Posterior vena cava (tissue), 2 donors: ENCODE measurements at places on chromosomes 12 and 14. TPM values are rescaled to one million over a fixed set of nuclear protein-coding genes. Genes with fewer than 3 reads are reported as not detected.

The C12orf54 gene
- not detected for total RNA-seq

The SMIM41 gene
- 0.19 TPM for total RNA-seq

The TSPAN31 gene
- 20.1 TPM for total RNA-seq

The PROX2 gene
- total RNA-seq = not detected

The ADAMTS20 gene
- total RNA-seq = not detected

The AMN gene
- 0.10 TPM for total RNA-seq

DNA sequence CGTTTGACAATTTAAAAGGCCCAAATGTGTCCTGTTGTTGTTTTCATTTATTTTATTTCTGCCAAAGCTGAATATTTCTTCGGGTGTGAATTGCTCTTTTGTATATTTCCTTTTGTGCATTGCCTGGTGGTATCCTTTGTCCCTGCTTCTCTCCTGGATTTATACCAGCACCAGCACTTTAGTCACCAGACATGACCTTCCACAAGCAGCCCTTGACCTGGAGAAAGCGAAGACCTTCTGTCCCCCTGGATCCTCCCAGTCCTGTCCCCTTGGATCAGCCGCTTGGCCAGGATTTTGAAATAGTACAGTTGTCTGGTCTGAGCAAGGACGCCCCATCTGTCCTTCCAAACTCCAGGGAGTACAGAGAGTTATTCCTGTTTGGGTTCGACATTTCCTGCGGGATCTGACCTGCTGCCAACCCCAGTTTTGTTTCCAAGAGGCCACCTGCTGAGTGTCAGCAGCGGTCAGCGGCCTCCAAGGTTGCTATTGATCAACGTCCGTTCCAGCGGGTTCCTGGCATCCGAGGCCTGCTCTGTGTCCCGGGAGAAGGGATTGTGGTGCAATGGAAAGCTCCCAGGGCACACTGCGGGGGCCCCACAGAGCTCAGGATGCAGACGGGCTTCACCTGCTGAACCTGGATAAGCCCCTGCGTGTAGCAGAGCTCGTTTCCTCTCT, 45.1 kb upstream of the CHGA start:
- no peak for DNase-seq

GRCh38 chr14:31047503-31047902, 21.3 kb upstream of the STRN3 start:
- DNase-seq = no peak

GRCh38 chr12:57895389-57896114, 45.8 kb upstream of the ATP23 start:
- no peak for DNase-seq

- no peak for DNase-seq
Observed at GRCh38 chr12:66884091-66884490, 205.2 kb upstream of the GRIP1 start.

DNA sequence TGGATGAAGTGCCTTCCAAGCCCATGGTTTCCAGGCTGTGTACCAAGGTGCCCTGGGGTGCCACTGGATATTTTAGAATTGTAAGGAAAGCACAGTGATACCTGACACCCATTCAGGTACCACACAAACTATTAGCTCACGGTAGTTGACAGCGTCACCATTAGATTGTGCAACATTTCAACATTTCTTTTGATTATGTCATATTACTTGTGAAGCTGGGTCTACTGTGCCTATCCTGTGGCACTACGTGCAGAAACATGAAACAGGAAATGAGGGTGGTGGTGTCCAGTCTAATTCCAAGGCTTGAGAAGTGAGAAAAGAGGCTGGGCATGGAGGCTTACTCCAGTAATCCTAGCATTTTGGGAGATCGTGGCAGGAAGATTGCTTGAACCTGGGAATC, 75.5 kb upstream of the CPM start:
- no peak for DNase-seq

- DNase-seq = no peak
Observed at GRCh38 chr14:59317798-59318505, 129.5 kb downstream of the DAAM1 start.

DNA sequence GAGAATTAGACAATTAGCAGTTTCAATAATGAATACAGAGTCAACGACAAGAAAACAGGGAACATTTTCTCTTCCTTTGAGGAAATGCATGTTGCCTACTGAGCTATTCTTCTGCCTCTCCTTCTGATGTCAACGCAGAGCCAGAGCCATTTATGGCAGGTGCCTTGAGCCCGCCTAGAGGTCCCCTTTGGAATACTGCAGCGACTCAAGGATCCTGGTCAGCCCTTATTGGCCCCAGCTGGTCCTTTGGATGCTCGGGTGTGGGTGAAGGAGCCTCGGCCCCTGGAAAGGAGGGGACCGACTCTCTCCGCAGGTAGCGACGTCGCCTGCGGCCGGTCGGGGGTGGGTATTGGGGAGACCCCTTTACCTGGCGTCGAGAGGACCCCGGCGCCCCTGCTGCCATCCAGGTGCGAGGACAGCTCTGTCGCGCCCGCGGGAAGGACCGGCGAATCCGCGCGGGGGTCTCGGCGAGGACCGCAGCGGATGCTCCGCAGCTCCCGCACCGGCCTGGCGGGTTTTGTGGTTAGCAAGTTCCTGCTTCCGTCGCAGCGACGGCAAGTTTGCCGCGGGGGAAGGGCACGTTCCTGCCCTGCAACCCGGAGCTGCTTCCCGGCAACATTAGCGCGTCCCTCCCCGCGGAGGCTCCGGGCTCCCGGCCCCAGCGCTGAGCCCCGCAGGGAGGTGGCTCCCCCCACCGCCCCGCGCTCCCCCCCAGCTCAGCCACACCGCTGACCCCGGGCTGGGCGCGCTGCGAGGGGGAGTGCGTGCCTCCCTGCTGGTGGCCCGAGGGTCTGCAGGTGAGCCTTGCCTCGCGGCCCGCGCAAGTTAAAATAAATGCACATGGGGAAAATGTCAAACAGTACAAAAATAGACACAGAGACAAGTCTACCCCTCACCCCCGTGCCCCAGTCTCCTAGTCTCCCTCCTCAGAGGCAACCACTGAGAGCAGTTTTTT, at the start of gene MANSC1:
Gene MANSC1 (minus strand): TSS at position 532 of the 955 bp plus-strand sequence. CDS start 6,928 bp downstream, outside the sequence.
- peak; percentile 91 for DNase-seq

GRCh38 chr12:110927546-110927945, 7.2 kb upstream of the MYL2 start:
- DNase-seq = peak; percentile 36

- DNase-seq = peak; percentile 84
Observed at GRCh38 chr12:47801170-47801903, 18.4 kb downstream of the HDAC7 start.

GRCh38 chr12:111953455-111953854, 59.5 kb downstream of the TMEM116 start:
- DNase-seq = no peak

DNA sequence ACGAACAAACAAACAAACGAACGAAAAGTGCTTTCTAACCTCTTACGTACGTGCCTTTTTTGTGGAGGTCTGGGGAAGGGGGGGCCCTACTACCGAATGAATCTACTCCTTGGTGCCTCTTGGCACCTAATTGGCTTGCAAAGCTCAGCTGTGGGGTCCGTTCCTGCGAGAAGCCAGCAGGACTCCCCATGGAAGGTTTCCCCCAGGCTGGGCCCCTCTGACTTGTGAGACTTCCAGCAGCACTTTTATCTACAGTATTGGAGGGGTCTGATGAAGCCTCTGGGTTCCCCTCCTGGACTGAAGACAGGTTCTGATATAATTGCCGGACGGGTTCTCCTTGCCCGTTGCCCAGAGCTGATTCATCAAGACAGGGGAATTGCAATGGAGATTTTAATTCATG, 1.2 kb upstream of the TMEM106C start:
- no peak for DNase-seq
